ENCODE measurements at places on chromosomes 1 and 21.

- DNase-seq: no peak
Observed at GRCh38 chr1:161180639-161181038, 3.3 kb upstream of the B4GALT3 start.

DNA sequence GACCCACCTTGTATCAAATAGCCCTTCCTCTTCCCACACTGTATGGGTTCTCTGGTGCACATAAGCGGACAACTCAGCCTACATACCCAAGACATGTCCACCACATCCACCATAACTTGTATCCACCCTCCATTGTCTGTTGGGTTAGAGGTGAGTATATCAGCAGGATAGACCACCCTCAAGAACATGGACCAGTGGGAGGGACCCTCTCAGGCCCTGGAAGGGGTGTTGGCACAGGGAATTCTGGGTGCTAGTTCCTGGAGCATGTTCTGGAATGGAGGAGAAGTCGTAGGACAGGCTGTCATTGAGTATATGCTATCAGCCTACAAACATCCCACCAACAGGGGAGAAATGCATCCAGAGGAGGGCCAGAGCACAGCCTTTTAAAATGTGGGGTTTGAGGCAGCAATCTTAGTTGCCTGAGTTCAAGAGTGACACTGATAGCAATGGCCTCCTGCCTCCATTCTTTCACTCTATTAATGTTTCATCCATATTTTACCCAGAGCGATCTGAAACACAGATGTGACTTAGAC lies 7.5 kb downstream of the CD55 start:
- DNase-seq: no peak

- DNase-seq: peak; percentile 80
Observed at GRCh38 chr1:107141491-107142126, 770 bp downstream of the NTNG1 start.

GRCh38 chr1:10617318-10617717 lies 142.6 kb downstream of the PEX14 start:
- no peak for DNase-seq

GRCh38 chr1:162847839-162848453 lies 13.0 kb downstream of the CCDC190 start:
- DNase-seq: peak; percentile 63

DNA sequence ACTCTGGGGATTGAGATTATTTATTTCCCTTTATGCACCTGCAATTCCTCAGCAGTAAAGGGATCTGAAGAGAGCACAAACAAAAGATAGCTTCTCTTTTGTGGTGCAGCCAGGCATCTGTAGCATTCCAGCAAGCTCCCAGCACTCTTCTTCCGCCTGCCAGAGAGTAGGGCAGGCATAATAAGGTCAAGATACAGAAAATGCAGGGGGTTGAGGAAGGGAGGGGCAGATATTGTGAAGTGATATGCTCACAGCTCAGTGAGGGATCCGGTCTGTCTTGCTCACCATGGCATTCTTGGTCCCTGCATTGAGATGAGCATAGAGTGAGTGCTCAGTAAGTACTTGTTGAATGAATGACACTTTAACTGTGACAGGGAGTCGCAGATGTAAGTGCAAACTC lies 23.9 kb downstream of the FASLG start:
- no peak for DNase-seq

DNA sequence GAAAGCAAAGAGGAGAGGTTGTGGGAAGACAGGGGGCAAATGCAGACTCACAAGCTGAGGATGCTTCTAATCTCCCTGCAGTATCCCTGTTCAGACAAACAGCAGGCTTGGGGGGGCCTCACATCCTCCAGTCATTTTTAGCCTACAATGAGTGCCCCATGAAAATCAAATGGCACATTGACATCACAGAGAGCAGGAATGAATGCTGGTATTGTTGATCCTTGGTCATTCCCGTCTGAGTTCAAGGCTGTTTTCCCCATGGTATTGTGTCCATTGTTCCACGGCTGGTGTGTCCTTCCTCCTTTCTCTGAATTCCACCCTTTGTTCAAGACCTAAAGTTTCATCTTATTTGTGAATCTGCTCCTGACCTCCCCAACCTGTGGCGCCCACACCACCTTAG lies 545.6 kb downstream of the AJAP1 start:
- no peak for DNase-seq

GRCh38 chr1:235058695-235059094 lies 69.9 kb downstream of the TOMM20 start:
- DNase-seq: no peak

GRCh38 chr1:25157846-25158245 lies 74.5 kb downstream of the SYF2 start:
- DNase-seq: no peak

- no peak for DNase-seq
Observed at GRCh38 chr1:183962903-183963302, 74.6 kb downstream of the COLGALT2 start.

DNA sequence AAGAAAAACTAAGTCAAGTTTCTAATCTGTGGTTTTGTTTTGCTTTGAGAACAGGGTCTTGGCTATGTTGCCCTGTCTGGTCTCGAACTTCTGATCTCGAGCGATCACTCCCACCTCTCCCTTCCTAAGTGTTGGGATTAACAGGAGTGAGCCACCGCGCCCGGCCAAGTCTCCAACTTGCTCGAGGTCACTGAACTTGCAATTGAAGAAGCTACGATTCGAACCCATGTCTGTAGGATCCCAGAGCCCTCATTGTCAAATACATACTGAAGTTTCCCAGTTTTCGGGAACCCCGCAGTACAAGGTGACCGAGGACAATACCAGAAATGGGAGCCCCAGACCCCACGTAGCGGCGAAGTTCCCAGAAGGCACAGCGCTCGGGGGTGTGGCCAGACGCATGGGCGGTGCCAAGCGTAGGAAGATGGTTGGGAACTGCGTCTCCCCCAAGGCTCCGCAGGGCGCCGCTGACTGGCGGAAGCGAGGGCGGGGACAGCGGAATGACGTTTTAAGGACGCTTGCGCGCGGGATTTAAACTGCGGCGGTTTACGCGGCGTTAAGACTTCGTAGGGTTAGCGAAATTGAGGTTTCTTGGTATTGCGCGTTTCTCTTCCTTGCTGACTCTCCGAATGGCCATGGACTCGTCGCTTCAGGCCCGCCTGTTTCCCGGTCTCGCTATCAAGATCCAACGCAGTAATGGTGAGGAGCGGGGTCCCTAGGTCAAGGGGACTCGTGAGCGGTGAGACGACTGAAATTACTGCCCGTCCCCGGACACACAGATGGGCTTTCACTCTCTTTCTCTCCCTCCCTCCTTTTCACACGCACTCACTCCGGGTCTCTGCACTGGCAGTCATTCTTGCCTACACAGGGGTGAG lies at the start of gene KIF2C:
Gene KIF2C, plus strand, starts transcription at position 531 of the 872 bp plus-strand sequence. Its CDS starts 96 bp downstream, at position 627.
- DNase-seq: peak; percentile 98
